Diencephalon (tissue), 1 donor: ENCODE measurements at places on chromosomes 11 and 22. TPM values are rescaled to one million over a fixed set of nuclear protein-coding genes. Genes with fewer than 3 reads are reported as not detected.

DCDC1 gene
- 11.1 TPM for total RNA-seq

CLMP gene
- total RNA-seq: 42.0 TPM

TRIM29 gene
- 0.46 TPM for total RNA-seq

OR56A1 gene
- total RNA-seq: 0.23 TPM

CRYBA4 gene
- total RNA-seq: not detected

C11orf97 gene
- 2.5 TPM for total RNA-seq

RAG2 gene
- not detected for total RNA-seq

GLYAT gene
- total RNA-seq: not detected

SEC14L6 gene
- 2.1 TPM for total RNA-seq

DTX4 gene
- total RNA-seq: 52.4 TPM

PRR5L gene
- 14.3 TPM for total RNA-seq
